ENCODE measurements at places on chromosomes 2 and 18.

GRCh38 chr2:232478571-232479340 is 8.9 kb downstream of the ECEL1 start:
- DNase-seq, result no peak

- DNase-seq, result no peak
Observed at GRCh38 chr18:46369323-46369722, 265.1 kb downstream of the HAUS1 start.

DNA sequence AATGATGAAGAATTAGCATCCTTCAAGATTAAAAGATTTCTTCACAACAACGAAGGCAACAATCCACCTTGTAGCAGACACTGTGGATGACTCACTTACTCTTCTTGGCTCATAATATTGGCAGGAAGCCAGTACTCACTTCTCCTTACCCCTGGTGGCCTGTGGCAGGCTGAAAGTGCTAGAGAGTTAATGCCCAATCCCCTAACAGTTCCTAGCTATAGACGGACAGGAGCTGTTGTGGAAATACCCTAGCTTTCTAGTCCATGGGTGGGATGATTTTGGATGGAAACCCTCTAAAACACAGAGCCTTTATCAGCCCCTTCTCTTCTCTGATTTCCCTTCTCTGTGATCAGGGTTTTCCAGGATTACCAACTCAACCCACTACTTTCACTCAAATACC is 128.6 kb upstream of the NYAP2 start:
- DNase-seq, result no peak

DNA sequence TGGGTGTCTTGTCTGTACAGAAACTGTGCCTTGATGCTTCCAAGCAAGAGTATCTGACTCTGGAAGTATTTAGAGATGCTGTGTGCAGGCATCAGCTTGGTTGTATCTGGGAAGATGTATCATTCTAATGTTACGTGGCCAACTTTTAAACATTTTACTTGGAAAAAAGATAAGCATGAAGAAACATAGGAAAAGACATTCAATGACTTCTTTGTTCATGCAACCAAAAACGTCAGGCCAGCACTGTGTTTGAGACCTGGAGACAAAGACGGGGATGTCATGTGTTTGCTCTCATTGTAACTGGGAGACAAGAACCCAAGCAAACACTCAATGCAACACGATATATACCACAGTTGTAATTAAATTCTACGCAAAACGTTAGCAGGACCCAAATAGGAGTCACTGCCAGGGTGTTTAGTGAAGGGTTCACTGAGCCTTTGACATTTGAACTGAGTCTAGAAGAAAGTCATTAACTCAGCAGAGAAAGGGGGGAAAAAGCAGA is 8.9 kb upstream of the SESTD1 start:
- no peak for DNase-seq

GRCh38 chr2:27489118-27489497 is 435 bp downstream of the IFT172 start:
- DNase-seq, result no peak

DNA sequence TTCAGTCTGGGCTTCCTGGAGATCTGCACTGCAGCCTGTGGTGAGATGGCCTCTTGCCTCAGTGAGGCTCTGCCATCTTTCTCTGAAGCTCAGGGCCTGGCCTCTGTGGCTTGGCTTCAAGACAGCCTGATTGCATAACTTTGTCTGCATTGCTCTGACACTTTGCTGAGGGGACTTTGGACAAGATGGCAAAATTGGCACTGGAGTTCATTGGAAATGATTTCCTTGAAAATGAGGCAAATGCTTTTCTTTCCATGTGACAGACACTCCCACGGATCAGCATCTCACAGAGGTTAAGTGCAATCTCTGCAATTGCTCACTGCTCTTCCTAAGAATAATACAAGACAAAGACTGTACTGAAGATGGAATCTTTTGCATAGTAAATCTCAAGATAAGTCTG is 166.8 kb downstream of the KCNS3 start:
- no peak for DNase-seq

DNA sequence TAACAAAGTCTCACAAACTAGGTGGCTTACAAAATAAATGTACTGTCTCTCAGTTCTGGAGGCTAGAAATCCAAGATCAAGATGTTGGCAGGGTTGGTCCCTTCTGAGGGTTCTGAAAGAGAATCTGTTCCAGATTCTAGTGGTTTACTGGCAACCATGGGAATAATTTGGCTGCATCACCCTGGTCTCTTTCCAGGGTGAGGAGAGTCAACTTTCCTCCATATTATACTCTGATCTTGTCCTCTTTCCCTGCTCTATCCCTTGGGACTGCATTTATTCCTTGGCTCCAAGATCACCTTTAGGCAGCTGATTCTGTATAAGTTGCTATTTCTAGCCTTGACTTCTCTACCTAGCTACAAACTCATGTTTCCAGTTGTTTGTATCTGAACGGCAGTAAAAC is 35.2 kb downstream of the SLC40A1 start:
- DNase-seq, result no peak

DNA sequence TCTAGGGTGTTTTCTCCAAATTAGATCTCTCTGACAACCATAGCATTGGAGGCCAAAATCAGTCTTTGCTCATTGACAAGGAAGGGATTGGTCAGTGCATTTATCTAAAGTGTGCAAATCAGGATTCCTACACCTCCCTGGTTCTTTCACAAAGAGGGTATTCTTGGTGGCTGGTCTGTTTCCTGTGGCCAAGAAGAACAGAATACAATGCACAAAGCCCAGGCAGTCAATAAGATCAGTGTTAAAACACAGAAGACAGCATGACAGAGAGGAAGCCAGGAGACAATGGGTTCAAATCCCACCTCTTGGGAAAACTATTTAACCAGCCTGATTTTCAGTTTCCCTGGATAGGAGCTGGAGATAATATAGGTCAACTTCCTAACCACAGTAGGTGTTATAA is 46.1 kb upstream of the THOC1 start:
- DNase-seq, result no peak

- DNase-seq, result no peak
Observed at GRCh38 chr2:2586068-2586776, 255.1 kb upstream of the MYT1L start.

DNA sequence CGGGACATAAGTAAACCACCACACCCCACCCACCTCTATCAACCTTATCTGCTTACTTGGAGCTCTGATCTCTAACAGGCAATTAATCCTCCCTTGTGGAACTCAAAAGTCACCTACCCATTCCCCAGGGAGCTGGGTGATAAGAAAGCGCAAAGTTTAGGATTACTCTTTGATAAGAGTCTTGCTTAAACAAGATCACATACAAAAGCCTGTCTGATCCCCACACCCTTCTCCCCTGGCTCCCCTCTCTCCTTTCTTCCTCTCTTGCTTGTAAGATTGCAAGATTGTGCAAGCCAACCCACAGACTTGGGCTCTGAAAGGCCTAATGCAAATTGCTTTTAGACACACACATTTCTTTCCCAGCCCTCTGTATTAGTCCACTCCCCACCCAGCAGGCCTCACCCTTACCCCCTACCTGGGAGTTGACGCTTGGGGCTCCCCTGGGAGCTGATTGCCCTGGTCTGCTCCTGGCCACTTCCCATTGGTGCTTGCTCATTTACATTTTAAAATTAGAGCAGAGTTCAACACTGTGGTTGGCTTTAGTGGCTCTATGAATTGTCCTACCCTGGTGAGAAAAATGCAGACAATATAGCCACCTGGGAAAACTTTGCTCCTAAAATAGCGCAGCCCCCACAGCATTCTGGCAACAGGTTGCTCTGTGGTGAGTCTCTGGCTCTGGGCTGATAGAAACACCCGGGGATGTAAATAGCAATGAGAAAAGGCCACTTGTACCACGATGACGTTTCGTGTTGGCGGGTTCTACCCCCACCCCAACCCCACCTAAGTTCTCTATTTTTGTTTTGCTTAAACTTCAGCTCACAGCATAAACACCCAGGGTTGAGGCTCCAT is 92.8 kb upstream of the MSH2 start:
- DNase-seq, result peak; percentile 46

- DNase-seq, result no peak
Observed at GRCh38 chr2:41701231-41701630, 346.6 kb upstream of the PKDCC start.

DNA sequence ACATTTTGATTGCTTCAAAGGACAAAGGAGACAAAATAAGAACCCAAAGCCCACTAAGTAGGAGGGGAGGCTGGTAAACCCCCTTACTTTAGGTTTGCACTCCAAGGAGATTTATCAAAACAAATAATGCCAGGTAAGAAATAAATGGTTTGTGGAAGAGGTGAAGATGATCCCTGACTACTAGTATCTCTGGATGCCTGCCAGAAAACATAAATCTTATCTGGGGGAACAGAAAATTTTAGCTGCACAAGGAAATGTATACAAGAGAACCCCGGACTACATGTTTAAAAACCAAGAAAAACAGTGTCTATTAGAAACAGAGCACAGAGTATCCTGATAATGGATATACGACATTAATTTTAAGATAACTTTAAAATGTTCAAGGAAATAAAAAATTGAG is 114.1 kb downstream of the TRABD2A start:
- no peak for DNase-seq

DNA sequence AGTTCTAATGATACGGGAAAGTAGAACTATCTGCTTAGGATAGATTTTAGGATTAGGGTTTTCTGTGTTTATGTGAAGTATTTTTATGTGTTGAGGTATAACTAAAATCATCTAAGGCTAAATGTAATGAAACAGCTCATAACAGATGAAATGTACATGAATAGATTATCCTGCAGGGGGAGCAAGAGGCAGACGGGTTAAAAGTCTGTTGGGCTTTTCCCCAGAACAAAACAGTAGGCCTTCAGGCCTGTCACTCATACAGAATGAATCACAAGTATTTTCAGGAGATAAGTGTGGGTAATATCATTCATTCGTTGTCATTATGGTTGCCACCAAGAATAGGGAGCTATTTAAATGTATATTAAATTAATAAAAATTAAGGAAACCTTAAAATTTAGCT is 107.9 kb upstream of the IL1R2 start:
- no peak for DNase-seq

- no peak for DNase-seq
Observed at GRCh38 chr2:38147333-38148121, 71.6 kb upstream of the CYP1B1 start.

- DNase-seq, result no peak
Observed at GRCh38 chr2:152562198-152562884, 154.9 kb downstream of the PRPF40A start.

GRCh38 chr2:165032559-165032958 is 77.2 kb upstream of the SLC38A11 start:
- no peak for DNase-seq

DNA sequence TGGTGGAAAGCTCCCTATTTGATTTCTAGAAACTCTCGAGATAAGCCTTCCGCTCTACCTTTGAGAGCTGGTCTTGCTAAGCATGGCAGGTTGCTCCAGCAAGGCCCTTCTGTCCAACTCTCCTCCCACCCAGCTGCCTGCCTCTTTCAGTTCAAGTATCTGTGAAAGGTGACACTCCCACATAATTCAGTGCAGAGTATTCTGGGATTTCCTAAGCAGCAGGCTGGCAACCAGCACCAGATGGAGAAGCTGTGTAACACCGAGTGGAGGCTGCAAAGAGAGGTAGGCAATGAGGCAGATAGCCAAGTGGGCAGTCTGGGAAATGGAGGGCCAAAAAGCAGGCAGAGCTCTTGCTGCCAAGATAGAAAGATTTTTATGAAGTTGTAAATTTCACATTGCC is 88.4 kb upstream of the CAVIN2 start:
- no peak for DNase-seq

DNA sequence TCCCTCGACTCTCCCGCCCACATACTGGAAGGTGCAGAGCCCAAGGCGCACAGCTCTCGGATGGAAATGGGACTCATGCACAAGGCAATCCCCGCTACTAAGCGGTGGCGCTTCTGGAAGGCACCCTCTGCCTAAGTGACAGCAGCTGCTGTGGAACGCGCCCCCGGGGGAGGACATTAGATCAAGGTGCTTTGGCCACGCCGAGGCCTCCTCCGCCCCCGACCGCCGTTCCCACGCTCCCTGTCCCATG is 202 bp downstream of the MCEE start:
- no peak for DNase-seq

GRCh38 chr2:69067026-69067630 is 54.1 kb downstream of the ANTXR1 start:
- no peak for DNase-seq

DNA sequence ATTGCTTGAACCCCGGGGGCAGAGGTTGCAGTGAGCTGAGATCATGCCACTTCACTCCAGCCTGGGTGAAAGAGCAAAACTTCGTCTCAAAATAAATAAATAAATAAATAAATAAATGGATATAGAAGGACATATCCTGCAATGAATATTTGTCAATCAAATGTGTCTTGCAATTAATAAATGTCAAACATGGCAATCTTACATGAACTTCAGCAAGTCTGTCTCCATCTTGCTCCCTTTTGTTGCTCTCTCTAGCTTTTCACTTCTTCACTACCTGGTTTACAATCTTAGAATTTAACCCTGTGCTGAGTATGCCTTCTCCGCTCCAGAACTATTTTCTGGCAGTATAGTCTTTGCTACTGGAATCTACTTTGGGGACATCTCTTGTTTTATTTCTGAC is 3.3 kb upstream of the YES1 start:
- no peak for DNase-seq

GRCh38 chr2:143139835-143140393 is 10.7 kb downstream of the ARHGAP15 start:
- no peak for DNase-seq

GRCh38 chr18:69843015-69843414 is 104.7 kb downstream of the CD226 start:
- DNase-seq, result no peak

DNA sequence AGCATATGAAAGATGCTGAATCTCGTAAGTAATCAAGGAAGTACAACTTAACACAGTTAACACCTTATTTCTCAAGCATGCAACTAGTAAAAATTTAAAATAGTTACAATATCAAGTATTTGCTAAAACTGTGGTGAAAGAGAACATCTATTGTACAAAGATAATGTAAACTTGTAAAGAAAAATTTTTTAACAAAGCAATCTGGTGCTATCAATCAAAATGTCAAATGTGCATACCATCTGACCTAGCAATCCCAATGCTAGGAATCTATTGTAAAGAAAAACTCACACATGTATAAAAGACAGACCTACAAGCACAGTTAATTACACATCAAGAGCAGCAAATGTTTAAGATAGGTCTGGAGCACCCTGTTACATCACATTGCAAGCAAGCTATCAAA is 90.1 kb downstream of the SLC66A3 start:
- DNase-seq, result no peak

Measured in C1 segment of cervical spinal cord (tissue), 14 donors.